ENCODE measurements at places on chromosomes 6 and 20. TPM values are rescaled to one million over a fixed set of nuclear protein-coding genes. Genes with fewer than 3 reads are reported as not detected.
A peak's percentile ranks its signal among the peaks of the same experiment; 100 is the strongest.

GRCh38 chr6:88997327-88997726 is 33.9 kb upstream of the RNGTT start:
- H3K36me3 ChIP-seq = no peaks in the 10 kb centered on the region
- H3K4me3 ChIP-seq = no peak overlapping the region
- H3K27ac ChIP-seq = no peak overlapping the region
- peaks cover 2% of the 10 kb centered on the region for H3K27me3 ChIP-seq
- no peak for DNase-seq
- no peaks in the 10 kb centered on the region for H3K4me1 ChIP-seq

DNA sequence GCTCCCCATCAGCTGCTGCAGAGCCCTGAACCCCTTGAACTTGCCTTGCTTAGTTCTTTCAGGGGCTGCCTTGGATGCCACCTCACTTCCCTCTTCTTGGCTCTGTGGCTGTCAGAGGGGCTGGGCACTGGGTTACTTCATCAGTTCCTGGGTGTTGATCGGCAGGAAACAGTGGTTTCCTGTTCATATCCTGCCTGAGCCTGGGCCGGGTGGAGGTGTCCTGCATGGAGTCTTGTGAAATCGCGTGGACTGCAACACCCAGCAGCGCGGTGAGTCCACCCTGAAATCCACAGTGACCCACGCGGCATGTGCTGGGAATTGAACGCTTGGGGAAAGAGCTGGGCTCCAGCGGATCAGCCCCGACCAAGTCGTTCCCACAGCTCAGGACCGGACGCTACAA is 97.5 kb downstream of the CDH26 start:
- H3K27ac ChIP-seq = peak overlapping the region; percentile 24
- peaks cover 5% of the 10 kb centered on the region for H3K27me3 ChIP-seq
- H3K36me3 ChIP-seq = no peaks in the 10 kb centered on the region
- peak; percentile 49 for DNase-seq

DNA sequence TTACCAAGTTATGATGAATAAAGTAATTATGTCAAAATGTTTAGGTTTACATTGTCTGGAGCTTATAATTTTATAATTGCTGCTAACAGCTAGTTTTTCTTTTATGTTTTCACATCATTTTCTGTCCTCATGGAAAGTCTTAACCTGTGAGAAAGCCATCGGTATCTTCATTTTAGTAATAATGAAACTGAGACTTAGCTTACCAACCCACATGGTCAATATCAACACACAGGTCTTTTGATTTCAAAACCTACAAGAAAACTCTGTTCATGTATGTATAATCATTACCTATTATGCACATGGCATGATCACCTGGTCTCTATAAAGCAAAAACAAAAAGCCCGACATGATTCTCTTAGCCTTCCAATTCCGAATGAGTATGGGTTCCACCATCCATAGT is 61.9 kb downstream of the KCNQ5 start:
- H3K4me3 ChIP-seq = no peak overlapping the region
- H3K4me1 ChIP-seq = peaks cover 12% of the 10 kb centered on the region
- no peaks in the 10 kb centered on the region for H3K27me3 ChIP-seq
- no peak overlapping the region for H3K27ac ChIP-seq

GRCh38 chr20:49480236-49480635 is 2.2 kb downstream of the KCNB1 start:
- no peaks in the 10 kb centered on the region for H3K36me3 ChIP-seq
- H3K4me3 ChIP-seq = no peak overlapping the region
- H3K27ac ChIP-seq = no peak overlapping the region
- H3K4me1 ChIP-seq = peaks cover 2% of the 10 kb centered on the region
- H3K27me3 ChIP-seq = peaks cover 38% of the 10 kb centered on the region

HLA-DQB2 gene
- 0.30 TPM for total RNA-seq

MAP3K5 gene
- total RNA-seq = 6.5 TPM
